DMS53 (cell line): ENCODE measurements at places on chromosomes 6 and 20.
A peak's percentile ranks its signal among the peaks of the same experiment; 100 is the strongest.

- DNase-seq: no peak
Observed at GRCh38 chr6:137581019-137581707, 87.0 kb upstream of the OLIG3 start.

DNA sequence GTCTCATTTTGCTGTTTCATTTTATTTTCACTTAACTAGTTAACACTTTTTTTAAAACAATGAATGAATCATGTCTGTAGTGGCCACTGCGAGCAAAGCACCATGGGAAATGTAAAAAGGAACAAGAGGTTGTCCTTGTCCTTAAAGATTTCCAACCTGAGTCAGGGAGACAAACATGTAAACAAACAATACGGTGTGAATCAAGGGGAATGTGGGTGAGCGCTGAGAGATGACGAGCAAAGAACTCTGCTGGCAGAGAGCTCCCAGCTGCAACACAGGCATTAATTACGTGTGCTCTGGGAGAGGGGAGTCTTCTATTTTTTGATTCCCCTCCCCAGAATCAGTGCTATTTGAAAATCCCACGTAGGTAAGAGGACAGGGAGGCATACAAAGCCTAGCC lies 84.3 kb downstream of the ATXN1 start:
- peak; percentile 76 for DNase-seq

DNA sequence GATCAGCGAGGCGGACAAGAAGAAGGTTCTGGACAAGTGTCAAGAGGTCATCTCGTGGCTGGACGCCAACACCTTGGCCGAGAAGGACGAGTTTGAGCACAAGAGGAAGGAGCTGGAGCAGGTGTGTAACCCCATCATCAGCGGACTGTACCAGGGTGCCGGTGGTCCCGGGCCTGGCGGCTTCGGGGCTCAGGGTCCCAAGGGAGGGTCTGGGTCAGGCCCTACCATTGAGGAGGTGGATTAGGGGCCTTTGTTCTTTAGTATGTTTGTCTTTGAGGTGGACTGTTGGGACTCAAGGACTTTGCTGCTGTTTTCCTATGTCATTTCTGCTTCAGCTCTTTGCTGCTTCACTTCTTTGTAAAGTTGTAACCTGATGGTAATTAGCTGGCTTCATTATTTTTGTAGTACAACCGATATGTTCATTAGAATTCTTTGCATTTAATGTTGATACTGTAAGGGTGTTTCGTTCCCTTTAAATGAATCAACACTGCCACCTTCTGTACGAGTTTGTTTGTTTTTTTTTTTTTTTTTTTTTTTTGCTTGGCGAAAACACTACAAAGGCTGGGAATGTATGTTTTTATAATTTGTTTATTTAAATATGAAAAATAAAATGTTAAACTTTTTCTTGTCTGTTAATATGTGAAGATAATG lies 2.2 kb downstream of the HSPA1B start:
- peak; percentile 72 for DNase-seq

DNA sequence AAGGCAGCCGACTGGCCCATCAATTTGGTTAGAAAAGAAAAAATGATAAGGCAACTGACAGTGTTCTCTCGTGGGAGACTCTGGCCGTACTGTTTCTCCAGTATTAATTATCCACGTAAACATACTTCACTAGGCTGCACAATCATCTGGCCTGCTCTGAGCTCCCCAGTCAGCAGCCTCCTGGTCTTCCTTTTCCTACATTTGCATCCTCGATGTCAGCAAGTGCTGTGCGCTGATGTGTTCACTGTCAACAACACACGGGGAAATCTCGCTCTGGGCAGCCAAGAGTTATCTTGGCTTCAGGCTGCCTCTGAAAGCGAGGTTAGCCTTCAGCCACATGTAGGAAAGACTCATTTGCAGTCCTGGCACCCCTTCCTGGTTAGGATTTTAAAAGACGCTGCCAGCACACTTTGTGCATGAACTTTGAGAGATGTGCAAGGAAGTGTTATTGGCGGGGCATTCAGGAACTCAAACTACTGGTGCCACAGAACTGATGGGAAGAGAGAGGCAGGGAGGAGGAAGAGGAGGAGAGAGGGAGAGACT lies 460.5 kb upstream of the ARID1B start:
- no peak for DNase-seq

GRCh38 chr20:41413169-41413568 lies 46.6 kb upstream of the EMILIN3 start:
- no peak for DNase-seq

DNA sequence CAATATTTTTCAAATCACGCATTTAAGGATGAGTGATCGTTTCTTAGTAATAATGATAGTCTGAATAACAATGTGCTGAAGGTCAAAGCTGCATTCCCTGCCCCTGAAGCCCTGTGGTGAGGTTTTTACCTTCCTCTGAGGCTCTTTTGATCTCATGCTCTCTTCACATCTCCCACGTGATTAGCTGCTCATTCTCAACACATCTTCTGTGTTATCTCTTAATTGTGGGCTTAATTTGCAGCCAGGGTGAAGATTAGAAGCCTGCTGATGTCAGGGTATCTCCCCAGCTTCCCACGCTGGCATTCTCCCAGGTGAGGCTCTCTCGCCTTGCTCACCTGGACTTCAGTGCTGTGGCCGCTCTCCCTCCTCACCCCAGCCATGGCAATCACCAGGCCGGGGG lies 109.7 kb upstream of the FOXQ1 start:
- no peak for DNase-seq

- no peak for DNase-seq
Observed at GRCh38 chr20:38970302-38970701, 8.2 kb downstream of the DHX35 start.

- no peak for DNase-seq
Observed at GRCh38 chr6:35077713-35078105, 63.4 kb downstream of the TCP11 start.

DNA sequence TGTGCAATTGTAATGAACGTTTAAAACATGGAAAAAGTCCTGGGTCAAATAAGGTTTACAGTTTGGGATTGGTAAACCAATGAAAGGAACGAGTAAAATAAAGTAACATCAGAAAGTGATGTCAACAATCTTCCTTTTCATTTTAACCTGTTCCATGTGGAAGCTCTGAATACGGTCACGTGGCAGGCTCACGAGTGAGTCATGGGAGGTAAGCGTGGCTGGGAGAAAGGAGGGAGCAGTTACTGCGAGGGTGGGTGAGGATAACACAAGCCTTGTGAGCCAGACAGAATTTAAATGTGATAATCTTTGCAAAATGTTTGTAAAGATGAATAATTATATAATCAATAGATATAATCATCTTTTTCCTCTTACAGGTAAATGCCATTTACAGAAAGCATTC lies 171.3 kb upstream of the HDAC2 start:
- DNase-seq: no peak

DNA sequence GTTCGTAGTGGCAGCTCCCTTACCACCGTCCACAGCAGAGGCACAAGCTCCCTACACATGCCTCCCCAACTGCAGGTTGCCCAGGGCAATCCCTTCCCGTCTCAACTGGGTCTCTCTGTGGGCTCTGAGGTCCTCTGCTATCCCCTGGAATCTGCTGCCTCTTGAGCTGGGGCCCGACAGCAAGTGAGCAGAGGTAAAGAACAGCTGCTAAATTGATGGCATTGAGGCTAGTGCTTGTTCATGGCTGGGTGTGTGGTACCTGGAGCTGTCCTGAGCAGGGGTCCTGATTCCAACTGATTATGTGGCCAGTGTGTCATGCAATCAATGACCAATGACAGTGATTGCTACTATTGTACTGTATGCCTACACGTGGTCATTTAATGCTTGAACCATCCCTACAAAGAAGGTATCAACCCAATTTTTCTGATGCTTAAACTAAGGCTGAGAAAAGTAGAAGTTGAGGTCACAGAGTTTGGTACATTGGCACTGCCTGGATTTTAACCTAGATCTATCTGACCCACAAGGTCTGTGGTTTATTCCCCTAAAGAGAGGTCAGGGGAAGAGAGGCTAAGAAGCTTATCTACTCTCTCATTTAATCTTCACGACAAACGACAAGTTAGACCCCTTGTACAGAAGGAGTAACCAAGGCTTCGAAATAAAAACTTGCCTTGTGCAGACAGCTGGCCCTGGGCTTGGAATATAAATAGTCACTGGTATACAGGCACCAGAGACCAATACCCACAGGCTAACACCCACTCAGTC lies 41.1 kb downstream of the HNF4A start:
- DNase-seq: no peak

DNA sequence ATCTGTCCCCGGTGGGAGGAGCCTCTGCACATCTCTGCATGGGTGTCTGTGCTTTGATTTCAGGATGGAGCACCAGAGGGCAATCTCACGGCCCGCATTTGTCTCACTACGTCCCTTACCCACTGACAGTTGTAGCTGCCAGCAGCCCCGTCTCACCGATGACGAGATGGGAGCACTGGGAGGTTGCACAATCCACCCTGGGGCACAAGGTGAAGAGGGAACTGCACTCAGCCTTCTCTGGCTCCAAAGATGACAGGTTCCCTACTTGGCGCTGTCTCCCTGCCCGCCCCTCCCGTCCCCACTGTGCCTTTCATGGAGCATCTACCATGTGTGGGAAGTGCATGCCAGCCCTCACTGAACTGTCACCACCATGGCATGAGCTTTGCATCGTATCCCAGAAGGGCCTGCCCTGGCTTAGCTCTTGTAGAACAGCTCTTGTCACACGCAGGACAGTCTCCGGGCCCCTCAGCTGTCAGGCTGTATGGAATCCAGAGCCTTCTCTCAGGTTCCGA lies 99.9 kb upstream of the PMEPA1 start:
- no peak for DNase-seq

DNA sequence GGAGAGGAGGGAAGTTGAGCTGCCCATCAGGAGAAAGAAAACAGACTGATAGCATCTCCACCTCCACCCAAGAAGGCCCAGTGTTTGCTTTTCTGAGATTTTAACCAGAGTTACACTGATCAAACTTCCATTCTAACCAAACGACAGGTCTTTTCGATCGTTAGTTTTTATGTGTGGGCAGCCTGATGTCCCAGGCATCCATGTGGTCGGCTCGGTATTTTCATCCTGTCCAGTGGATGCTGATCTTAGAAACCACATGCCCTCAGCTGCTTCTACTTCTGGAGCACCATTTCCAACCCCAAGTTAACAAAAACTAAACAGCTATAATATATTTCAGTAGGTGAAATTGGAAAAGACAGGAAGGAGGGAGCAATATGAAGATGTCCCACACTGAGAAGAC lies 536.8 kb upstream of the JAG1 start:
- DNase-seq: no peak

- DNase-seq: peak; percentile 92
Observed at GRCh38 chr6:166307082-166308032, 835 bp downstream of the PRR18 start.

GRCh38 chr20:59903621-59904020 lies 29.8 kb downstream of the SYCP2 start:
- DNase-seq: no peak

GRCh38 chr20:16672299-16672698 lies 57.5 kb upstream of the SNRPB2 start:
- no peak for DNase-seq

- DNase-seq: peak; percentile 71
Observed at GRCh38 chr6:29559524-29560287, at the start of gene UBD. TSS of gene UBD (minus strand) at chr6:29559732. CDS start at chr6:29559701, 31 bp downstream.

DNA sequence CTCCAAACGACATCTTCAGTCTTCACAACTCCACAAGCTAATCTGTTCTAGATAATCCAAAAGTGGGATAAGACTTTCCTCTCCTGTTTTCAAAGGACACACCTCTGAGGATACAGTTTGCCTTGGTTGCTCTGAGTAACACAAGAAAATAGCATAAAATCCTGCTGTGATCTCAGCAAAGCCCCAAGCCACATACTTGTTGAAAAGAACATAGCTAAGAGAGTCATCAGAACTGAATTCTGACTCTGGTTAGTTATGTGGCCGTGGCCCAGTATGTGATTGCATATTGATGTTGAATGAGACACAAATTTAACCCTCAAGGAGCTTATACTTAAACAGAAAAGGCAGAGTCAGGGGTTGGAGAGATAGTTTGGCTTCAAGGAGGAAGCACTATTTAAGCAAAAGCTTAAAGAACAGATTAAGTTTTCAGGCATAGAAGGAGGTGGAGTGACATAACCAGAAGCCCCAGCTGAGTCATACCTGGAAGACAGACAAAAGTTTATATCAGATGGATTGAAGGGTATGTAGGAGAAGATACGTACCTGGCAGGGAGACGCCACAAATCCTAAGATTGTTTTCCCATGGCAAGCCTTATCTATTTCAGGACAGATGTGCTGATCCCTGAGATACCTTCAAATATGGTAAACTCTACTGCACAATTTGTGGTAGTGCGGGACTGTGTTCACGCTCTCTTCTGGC lies 41.2 kb downstream of the OPN5 start:
- no peak for DNase-seq

DNA sequence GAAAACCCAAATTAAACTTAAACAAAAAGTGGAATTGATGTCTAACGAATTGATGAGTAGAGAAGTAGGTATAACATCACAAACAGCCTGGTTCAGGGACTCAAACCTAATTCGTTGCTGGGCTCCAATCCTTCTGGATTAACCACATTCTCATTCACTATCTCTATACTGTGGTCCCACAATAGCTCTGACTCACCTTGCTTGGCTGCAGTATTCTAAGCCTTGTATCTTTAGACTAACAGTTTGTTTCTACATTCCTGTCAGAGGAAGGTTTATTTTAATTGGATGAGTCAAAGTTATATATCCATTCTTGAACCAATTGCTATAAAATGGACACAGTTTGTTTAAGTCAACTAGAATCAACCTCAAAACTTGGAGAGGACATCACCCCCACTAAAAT lies 530.5 kb upstream of the PTCHD4 start:
- DNase-seq: no peak

DNA sequence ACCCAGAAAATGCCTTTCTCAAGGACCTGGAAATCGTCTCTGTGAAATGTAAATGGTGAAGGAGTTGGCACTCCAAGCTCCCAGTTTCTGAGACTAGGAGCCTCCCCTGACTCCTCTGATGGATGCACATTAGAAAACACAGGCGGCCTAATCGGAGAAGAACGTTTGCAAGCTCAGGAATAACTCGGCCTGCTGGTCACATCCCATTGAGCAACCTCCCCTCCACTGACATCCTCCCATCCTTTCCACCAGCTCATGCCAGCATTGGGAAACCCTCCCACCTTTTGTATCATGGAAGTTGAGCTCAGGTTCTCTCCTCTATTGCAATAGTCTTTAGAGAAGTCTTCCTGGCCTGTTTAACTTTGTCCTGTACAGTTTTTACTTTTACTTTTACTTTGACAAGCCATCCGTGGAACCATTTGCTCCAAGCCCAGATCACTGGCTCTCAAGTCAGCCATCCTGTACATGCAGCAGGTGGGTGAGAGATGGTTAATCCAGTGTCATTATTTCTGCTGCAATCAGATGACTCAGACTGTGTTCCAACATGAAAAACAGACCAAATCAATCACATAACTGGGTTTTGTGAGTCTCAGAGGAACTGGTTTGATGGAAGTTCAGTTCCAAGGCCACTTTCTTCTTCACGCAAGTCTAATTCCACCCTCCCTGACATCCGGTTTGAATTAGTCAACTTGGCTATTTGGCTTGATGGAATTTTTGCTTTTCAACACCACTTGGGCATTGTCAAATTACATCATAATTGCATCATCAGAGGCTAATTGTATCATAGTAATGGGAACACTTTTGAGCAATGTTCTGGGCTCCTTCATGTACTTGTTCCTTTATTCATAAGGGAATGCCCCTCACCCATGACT lies 619.4 kb upstream of the CDH4 start:
- DNase-seq: no peak

GRCh38 chr6:136550045-136550329 lies 235 bp downstream of the MAP7 start:
- DNase-seq: peak; percentile 78

GRCh38 chr6:121142093-121142492 lies 192.2 kb downstream of the TBC1D32 start:
- DNase-seq: no peak

GRCh38 chr6:158900663-158901312 lies 81.6 kb upstream of the EZR start:
- DNase-seq: no peak

GRCh38 chr6:106546691-106547414 lies 82.4 kb downstream of the RTN4IP1 start:
- peak; percentile 54 for DNase-seq
